ENCODE measurements at places on chromosomes 1 and 21.

- DNase-seq = no peak
Measured at GRCh38 chr1:206713070-206713469, 28.4 kb downstream of the MAPKAPK2 start.

- no peak for DNase-seq
Measured at GRCh38 chr1:171480035-171480434, 5.3 kb upstream of the PRRC2C start.

GRCh38 chr1:2523891-2524609 is 2.3 kb downstream of the PANK4 start:
- DNase-seq = no peak

GRCh38 chr1:34070201-34070836 is 94.7 kb downstream of the CSMD2 start:
- DNase-seq = no peak

- DNase-seq = no peak
Measured at GRCh38 chr1:214271174-214271858, 9.6 kb upstream of the SMYD2 start.

DNA sequence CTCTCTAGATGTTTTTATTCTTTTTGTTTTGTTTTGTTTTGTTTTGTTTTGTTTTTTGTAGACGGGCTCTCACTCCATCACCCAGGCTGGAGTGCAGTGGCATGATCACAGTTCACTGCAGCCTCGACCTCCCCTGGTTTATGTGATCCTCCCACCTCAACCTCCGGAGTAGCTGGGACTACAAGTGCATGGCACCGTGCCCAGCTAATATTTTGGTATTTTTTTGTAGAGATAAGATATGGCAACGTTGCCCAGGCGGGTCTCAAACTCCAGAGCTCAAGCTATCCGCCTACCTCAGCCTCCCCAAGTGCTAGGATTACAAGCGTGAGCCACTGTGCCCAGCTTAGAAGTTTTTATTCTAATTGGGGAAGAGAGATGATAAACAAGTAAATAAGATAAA is 13.3 kb upstream of the TP53BP2 start:
- DNase-seq = no peak

- no peak for DNase-seq
Measured at GRCh38 chr1:2299131-2299627, 71.1 kb downstream of the SKI start.

GRCh38 chr1:172827841-172828240 is 168.9 kb downstream of the FASLG start:
- no peak for DNase-seq

GRCh38 chr1:224767031-224767430 is 150.9 kb downstream of the CNIH3 start:
- no peak for DNase-seq

DNA sequence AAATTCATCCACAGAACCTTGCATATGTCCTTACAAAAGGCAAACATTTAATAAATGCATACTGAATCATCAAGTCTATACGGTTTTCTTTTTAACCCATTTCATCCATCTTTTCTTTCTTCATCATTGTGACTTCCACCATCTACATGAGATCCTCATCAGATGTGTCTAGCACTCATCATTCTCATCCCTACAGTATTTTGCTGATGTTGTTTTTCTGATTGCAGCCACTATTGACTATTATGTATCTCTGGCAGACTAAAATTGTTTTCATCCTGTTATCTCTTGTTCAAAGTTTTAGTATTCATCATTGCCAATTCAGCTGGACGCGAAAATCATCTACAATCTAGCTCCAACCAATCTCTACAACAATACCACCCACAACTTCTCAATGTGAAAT is 5.9 kb downstream of the LRIF1 start:
- DNase-seq = no peak

DNA sequence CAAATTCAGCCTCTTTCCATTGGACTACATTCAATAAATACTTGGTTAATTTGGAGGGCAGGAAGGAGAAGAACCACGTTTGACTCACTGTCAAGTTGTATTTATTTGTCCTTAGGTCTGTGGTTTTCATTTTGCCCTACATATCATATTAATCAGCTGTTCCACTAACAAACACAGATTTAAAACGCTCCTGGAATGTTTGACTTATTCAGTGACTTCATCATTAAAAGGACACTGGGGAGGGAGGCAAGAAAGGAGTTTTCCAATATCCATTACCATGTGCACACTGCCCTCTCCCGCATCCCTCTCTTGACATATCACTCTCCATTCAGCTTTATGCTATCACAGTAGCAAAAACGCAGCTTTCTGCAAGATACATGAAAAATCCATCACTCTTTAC is 98.2 kb upstream of the C1orf87 start:
- DNase-seq = no peak

DNA sequence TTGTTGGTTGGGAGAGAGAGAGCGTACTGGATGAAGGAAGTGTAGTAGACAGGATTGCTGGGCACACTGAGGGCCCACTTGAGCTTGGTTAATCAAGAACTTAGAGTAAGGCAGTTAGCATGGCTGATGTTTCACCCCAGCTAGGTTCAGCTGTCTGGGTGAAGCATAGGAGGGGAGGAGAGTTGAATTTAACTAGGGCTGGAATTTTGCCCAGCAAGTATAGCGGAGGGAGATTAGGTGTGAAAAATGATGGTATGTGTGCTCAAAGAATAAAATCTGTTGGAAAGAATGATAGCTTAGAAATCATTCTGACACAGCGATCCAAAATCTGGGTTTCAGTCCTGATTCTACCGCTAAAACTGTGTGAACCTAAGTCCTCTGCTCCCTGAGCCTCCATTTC is 461.5 kb upstream of the PROX1 start:
- no peak for DNase-seq

DNA sequence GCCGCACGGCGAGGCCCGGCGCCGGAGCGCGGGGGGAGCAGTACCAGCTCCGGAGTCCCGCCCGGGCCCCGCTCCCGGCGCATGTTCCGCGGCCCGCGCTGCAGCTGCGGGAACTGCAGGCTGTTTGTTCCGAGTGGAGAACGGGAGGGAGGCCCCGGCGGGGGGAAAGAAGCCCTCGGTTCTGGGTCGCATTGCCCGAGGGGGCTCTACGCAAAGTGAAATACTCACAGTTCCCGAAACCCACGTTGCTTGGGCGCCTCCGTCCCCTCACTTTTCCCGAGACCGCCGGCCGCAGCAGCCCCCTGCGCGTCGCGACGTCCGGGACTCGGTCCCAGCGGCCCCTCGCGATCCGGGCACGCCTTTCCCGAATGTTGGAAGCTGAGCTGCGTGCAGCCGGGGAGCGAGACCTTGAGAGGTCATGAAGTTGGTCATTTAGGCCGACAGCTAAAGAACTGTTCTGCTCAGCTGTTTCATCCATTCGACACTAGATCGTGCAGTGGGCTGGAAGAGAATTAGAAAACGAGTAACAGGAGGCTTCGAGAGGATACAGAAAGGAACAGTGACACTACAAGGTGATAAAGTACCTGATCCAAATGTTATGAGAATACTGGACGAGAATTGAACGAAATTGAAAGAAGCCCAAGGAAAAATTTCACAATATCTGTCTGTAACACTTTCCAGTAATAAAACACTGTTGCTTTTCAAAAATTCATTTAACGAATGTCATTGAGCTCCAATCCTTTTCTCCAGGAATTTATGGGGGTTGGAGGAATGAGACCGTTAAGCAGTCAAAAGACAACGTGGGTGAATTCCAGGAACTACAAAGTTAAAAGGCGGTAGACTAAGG is 657 bp upstream of the LIN9 start:
- peak; percentile 64 for DNase-seq

GRCh38 chr21:25658427-25659035 is 19.5 kb downstream of the JAM2 start:
- no peak for DNase-seq

- DNase-seq = no peak
Measured at GRCh38 chr21:16279731-16280581, 550.2 kb downstream of the USP25 start.

DNA sequence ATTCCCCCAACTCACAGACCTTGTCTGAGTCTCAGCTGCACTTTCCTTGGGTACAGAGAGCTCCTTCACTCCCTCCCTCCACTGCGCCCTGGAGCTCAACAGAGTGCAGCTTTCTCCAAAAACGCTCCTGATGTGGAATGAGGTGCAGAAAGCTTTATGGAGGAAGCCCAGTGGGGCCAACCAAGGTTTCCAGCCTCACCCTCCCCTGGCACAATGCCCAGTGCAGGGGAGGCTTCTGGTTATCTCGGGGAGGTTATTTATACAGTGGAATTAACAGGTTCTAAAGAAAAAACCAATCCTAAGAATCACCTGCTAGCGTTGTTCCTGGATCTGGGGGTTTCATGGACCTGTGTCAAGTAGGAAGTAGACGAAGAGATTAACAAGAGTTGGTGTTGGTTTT is at the start of gene ITLN1:
TSS of gene ITLN1 (minus strand) at position 139 of the 400 bp plus-strand sequence. CDS start 303 bp downstream, outside the sequence.
- DNase-seq = no peak

DNA sequence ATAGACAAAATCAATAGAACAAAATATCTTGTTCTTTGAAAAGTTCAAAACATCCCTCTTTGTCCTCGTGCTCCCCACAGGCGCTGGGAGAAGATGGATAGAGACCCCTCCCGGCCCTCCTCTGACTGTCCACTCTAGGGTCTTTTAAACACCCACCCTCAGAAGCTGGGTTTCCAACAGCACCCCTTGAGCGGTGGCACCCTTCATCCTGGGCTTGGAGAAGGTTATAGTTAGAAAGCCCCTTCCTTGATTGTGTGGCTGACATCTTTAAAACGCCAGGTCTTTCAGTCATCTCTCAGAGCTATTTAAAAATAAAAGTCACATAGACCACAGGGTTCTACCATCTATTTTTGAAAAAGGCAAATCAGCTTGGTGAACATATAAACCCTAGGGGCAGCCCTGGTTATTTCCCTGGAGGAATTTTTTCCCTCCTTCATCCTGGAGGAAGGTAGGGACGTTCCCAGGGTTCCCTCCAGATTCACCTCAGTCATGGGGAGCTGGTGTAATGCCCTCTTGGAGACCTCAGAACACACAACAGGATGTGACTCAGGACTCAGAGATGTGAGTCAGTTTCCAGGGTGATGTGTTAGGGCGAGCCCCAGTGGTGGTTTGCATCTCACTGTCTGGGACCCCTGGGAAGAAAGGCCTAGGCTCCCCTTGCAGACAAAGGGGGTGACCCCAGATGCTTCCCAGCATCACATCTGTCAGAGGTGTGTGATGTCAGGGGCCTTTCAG is 138.5 kb downstream of the CLIC6 start:
- no peak for DNase-seq

GRCh38 chr1:106254748-106255147 is 801.7 kb upstream of the PRMT6 start:
- DNase-seq = no peak

DNA sequence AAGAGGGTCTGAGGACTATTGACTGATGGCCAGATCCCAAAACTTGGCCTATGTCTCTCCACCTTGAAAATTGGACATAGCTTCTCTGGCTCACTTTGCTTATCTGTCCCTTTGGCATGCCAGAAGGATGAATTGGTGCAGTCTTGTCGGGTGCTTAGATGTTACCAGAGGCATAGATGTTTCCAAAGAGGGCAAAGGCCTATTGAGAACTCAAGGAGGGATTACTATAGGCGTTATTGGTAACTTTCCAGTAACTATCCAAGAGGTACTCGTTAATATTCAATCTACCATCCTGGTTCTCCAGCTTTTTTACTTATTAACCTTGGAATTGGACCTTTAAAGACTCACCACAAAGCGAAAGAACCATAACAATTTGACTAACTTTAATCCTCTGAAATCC is 368.3 kb upstream of the ESRRG start:
- DNase-seq = no peak

DNA sequence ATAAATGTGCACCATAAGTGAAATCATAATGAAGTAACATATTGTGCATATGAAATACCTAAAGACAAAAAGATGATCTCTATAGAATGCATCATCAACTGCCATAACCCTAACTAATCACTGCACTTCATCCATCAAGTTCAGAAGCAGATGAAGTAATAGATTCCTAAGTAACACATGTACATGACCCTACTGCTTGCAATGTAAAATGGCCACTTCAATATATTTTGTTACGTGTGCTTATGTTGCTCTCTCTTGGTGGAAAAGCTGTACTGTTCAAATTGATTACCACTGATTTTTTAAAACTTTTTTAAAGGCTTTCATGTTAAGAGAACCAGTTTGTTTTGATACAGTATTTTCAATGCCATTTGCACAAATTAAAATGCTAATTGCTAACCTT is 141.8 kb downstream of the TTLL7 start:
- DNase-seq = peak; percentile 47

DNA sequence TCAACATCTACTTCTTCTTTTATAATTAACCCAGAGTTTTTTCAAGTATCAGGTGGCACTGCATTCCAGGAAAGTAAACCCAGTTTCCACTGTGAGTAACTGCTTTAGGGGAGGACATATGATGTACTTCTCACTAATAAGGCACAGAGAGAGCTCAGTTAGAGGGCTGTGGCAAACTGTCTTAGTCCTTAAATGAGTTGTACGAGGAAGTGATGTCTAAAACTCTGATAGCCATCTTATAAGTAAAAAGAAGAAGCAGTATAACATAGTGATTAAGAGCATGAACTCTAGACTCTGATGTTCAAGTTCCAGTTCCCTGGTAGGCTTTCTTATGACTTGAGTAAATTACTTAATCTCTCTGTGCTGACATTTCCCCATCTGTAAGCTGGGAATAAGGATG is 58.7 kb upstream of the PTGS2 start:
- no peak for DNase-seq

DNA sequence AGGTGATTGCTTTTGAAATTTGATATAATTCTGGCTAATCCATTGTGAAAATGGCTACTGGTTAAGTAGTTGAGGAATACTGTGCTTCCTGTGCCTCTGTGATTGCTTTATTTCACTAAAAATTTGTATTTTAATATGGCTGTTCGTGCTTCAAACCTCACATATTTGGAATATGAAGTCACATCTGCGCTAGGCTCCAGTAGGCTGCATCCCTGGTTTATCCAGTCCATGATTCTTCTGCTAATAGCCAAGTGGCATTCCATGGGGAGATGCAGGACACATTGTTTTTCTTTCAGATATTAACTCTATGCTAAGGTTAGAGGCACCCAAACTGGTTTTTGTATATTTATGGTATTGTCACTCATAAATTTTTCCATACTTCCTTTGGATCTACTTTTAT is 25.9 kb downstream of the DNM3 start:
- no peak for DNase-seq

GRCh38 chr1:39832294-39832693 is 43.6 kb upstream of the BMP8B start:
- no peak for DNase-seq

DNA sequence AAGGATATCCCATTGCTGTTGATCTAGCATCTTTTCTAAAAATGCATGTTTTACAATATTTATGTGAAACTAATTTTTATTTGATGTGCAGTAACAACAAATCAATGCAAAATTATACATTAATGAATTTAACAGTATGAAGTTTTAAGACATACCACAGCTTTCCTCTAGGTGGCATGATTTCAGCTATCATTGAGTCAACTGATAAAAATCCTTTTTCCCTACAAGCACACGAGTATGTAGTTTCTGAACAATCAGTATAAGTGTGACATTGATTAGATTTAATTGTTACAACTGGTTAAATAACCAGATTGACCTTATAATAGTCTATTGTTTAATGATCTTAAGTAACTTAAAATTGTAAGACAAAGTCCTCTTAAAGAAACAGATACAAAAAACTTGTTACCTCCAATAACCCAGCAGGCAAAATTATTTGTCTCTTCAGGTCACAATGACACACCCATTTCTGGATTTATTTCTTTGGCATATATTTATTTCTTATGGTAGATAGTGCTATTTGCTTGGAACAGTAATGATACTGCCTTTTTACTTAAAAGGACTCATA is 5.8 kb upstream of the TGFB2 start:
- DNase-seq = peak; percentile 64
